ENCODE measurements at places on chromosomes 5 and 9.
A peak's percentile ranks its signal among the peaks of the same experiment; 100 is the strongest.

DNA sequence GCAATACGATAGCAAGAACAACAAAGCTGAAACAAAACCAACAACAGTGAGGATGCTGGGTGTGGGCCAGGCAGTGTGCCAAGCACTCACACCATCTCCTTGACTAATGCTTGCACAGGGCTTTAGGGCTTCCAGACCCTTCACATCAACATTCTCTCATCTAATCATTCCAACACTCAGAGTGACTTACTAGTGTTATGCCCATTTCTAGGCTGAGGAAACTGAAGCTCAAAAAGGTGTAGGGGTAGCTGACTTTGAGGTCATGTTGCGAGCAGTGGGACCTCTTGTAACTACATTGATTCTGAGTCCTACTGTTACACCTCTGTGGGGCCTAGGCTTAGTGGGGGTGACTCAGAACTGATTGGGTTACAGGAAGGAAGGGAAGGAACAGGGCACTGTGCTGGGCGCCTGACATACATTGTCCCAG lies 9.7 kb downstream of the ANGPTL2 start:
- no peak for DNase-seq

GRCh38 chr9:68498816-68499215 lies 41.9 kb downstream of the TMEM252 start:
- DNase-seq: no peak

DNA sequence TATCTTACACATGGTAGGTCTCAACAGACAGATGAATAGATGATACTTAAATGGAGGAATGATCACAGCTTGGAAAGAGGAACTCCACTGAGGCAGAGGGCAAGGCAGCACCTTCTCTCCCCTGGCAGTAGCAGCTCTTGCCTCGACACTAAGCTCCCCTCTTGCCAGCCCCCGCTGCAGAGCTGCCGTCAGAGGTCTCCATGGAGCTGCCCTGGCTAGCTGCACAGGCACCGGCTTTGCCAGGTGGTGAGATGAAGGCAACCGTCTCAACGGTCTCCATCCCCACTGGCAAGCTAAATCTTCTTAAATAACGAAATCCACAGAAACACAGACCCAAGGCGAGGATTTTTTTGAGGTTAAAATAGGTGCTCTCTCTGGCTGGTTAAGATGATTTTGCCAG lies 81.2 kb downstream of the CRB2 start:
- DNase-seq: no peak

- DNase-seq: no peak
Observed at GRCh38 chr9:89849096-89849495, 244.3 kb downstream of the GADD45G start.

GRCh38 chr5:173328844-173329490 lies 753 bp upstream of the STC2 start:
- peak; percentile 29 for DNase-seq

DNA sequence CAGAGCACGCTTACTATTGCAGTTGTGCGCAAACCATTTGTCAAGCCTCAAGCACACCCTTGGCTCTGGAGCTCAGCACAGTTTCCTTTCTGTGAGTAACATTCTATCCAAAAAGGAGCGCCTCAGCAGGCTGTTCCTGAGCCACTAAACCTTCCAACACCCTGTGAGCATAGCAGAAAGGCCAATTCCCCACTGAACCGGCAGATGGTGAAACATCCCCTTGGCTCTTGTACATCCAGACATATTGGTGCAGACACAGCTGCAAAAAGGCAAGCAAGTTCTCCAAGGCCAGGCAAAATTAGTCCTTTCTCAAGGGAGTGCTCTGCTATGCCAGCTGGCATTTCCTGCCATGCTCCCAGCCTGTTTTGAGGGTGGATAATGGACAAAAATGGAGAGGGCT lies 44.1 kb upstream of the CEMIP2 start:
- no peak for DNase-seq

DNA sequence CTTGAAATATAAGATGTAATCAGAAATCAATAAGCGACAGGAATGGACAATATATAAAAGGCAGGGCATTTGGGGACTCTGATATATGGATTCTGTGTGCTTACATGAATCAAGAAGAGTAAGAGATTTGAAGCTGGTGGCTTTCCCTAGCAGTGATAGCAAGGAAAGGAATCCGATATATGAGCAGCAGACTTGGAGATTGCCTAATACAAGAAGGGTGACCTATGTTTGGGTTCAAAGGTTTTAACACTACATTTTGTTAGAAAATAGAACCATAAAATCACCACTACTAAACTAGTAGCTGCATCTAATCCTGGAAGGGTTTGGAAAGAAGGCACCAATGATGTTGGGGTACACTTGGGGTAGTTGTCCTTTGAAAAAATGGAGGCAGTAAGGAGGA lies 2.4 kb upstream of the OR1L3 start:
- DNase-seq: no peak

- DNase-seq: no peak
Observed at GRCh38 chr5:118042076-118042475, 946.3 kb downstream of the DTWD2 start.
